GM13976 (cell line): ENCODE measurements at places on chromosomes 3 and 15.

DNA sequence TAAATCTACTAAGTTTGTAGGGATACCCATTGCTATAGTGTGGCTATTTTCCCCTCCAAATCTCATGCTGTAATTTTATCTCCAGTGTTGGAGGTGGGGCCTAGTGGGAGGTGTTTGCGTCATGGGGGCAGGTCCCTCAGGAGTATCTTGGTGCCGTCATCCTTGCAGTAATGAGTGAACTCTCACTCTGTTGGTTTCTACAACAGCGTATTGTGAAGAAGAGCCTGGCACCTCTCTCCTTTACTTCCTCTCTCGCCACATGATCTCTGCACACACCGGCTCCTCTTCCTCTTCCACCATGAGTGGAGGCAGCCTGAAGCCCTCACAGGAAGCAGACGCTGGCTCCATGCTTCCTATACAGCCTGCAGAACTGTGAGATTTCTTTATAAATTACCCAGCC lies 34.0 kb upstream of the TRPM1 start:
- no peak for DNase-seq

- no peak for DNase-seq
Measured at GRCh38 chr3:180185650-180186049, 148.9 kb upstream of the PEX5L start.

- DNase-seq: no peak
Measured at GRCh38 chr3:150733373-150733935, 29.5 kb downstream of the SIAH2 start.

- no peak for DNase-seq
Measured at GRCh38 chr15:77009646-77010311, 14.9 kb downstream of the PSTPIP1 start.

DNA sequence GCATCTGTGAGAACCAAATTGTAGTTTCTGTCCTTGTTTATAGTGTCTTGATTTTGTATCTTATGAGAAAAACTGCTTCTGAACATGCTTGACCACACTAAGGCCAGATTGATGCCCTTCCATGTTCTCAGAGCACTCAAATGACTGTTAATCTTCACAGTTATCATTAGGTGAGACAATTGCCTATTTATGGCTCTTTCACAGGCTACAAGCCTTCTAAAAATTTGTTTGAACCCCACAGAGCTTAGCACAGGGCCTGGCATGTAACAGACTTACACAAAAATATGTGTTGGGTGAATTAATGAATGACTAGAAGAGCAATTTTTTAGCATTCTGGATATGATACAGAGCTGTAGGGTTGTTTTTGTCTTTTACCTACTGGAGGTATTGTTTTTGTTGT lies 43.1 kb downstream of the BTLA start:
- no peak for DNase-seq

GRCh38 chr3:113747283-113748046 lies 630 bp downstream of the ATP6V1A start:
- no peak for DNase-seq

DNA sequence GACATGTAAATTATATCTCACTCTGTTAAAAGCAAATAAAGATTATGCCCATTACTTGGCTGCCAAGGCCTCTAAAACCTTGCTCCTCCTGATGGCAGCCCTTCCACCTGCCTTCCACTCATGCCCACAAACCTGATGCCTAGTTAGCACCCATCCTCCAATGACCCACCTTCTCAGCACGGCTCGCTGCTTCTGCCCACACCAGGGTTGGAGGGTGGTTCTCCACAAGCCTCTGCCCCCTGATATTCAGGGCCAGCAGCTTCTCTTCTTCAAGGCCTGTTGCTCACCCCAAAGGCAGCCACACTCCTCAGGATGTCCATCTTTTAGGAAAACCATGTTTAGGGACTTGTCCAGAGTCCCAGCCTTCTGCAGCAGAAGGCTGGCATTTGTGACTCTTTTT lies 263.4 kb upstream of the TLE3 start:
- no peak for DNase-seq

DNA sequence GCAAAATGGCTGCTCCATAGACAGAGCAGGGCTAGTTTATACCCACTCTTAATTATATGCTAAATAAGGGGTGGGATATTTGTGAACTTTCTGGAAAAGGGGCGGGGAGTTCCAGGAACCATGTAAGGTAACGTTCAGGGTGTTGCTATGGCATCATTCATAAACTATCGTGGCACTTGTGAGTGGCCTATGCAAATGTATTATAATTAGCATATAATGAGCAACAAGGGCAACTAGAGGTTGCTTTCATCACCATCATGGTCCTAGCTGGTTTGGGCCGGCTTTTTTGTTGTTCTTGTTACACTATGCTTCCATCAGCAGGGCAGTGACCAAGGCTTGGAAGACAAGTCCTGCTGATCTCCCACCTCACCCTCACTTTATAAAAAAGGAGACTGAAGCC lies 43.2 kb upstream of the FGD5 start:
- DNase-seq: no peak

DNA sequence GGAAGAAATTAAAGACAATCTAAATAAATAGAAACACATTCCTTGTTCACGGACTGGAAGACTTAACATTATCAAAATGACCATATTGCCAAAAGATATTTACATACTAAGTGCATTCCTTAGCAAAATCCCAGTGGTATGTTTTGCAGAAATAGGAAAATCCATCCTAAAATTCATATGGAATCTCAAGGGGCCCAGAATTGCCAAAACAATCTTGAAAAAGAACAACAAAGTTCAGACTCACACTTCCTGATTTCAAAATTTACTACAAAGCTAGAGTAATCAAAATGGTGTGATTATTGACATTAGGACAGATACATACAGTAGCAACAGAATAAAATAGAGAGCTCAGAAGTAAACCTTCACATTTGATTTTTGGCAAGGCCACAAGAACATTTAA lies 515.5 kb downstream of the OCA2 start:
- DNase-seq: no peak

DNA sequence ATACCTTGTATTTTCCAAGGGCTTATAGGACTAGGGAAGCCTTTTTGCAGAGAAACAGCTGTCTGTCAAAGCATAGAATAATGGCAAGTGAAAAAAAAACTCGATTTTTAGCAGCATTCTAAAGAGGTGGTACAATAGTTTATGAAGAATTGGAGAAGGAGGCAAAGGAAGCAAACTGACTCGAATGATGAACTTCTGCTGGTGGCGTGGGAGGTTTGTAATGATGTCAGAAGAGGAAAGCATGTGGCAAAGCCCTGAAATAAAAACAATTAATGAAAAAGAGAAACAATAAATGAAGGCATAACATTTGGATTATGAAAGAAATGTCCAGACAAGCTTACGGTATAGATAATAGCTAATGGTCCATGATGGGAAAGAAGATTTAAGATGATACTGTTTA lies 77.5 kb downstream of the RARB start:
- no peak for DNase-seq

DNA sequence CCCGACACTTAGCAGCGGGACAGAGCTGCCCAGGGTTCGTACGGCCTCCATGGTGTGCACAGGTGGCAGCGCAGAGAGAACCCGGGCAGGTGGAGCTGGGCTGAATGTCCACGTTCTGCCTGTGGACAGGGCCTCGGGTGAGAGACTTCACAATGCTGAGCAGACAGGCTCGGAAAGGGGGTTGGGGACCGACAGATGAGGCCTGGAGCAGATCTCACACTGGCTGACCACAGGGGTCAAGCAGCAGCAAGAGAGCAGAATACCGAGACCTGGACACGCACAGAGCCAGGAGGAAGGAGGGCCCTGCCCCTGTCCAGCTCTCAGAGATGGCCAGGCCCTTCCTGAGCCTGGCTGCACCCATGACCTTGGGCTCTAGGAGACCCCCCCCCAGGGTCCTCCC lies 83.0 kb downstream of the VGLL4 start:
- DNase-seq: no peak

- no peak for DNase-seq
Measured at GRCh38 chr15:48242015-48242414, 35.9 kb downstream of the SLC12A1 start.

DNA sequence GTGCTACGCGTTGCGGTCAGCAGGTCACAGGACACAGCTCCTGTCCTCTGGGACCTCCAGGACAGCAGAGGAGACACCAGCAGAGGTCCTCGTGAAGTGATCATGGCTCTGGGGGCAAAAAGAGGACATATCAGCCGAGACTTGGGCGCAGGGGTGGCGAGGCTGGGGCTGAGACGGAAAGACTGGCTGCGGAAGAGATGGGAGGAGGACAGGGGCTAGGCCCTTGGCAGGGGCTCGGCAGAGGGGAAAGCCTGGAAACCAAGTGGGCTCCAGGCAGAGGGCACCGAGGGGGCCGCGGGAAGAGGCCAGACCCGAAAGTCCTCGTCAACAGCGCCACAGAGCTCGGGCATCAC lies 4.9 kb upstream of the CFAP100 start:
- DNase-seq: no peak

GRCh38 chr3:177263615-177264368 lies 66.5 kb upstream of the TBL1XR1 start:
- peak; percentile 33 for DNase-seq

DNA sequence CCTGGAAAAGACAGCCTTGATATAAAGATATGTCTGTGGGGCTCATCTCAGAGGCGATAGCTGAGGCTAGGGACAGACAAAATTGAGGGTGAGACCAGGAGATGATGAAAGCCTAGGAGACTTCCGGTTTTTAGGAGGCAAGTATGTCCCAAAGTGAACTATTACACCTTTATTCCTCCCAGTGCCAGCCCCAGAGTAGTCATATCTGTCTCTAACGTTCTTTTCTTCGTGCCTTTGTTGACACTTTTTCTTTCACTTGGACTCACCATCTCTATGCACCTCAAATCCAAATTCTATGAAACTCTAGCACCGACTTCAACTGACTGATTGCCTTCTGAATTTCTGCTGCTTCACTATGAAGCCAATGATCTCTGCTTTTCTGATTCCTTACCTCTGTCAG lies 93.8 kb upstream of the RASGRP1 start:
- DNase-seq: no peak

DNA sequence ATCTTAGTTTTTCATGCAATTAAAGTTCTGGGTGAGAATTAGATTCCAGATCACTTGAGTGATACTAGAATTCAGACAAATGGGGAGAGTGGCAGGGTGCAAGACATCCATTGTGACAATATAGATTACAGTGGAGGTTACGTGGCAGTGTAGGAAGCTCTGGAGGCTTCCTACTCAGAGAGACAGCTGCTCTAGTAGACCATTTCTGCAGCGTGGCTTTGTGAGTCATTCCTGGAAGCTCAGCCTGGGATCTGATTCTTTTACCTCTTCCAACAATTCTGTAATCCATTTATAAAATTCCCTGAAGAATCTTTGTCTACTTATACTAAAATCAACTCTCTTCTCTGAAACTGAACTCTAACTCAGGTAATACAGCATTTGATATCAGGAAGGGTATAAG lies 90.4 kb upstream of the ASB14 start:
- no peak for DNase-seq

GRCh38 chr3:71370467-71370866 lies 213.1 kb downstream of the FOXP1 start:
- DNase-seq: no peak

DNA sequence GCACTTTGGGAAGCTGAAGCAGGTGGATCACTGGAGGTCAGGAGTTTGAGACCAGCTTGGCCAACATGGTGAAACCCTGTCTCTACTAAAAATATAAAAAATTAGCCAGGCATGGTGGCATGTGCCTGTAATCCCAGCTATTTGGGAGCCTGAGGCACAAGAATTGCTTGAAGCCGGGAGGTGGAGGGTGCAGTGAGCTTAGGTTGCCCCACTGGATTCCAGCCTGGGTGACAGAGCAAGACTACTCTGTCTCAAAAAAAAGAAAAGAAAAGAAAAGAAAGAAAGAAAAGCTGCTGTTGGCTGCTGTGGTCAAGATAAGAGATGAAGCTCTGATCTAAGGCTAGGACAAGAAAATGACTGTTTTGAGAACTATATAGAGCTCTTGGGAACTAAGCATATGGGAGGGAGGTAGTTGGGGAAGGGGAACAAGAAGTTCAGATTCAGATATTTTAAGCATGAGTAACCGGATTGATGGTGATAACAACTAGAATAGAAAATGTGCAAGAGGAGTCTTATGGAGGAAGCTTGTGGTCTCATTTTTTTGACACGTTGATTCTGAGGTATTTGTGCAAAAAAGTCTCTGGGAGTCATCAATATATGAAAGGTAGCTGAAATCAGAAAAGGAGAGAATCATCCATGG lies 25.7 kb downstream of the DNAH12 start:
- DNase-seq: no peak

- DNase-seq: no peak
Measured at GRCh38 chr3:185561958-185562357, 9.6 kb upstream of the LIPH start.

DNA sequence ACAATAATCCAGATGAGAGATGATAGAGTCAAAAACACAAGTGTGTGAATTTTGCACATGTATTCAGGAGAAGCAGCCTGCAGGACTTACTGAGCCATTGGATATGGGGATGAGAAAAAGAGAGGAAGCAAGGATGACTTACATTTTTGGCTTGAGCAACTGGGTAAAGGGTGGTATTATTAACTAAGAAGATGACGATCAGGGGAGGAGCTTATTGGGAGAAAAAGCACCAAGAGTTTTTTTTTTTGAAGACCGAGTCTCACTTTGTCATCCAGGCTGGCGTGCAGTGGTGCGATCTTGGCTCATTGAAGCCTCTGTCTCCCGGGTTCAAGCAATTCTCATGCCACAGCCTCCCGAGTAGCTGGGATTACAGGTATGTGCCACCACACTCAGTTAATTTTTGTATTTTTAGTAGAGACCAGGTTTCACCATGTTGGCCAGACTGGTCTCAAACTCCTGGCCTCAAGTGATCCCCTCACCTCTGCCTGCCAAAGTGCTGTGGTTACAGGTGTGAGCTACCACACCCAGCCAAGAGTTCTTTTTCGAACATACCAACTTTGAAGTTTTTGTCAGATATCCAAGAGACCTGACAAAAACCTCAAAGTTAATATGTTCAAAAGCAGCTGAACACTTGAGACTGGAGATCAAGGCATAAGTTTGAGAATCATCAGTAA lies 14.8 kb upstream of the SH3BP5 start:
- no peak for DNase-seq

- no peak for DNase-seq
Measured at GRCh38 chr3:178001670-178002101, 534.5 kb upstream of the KCNMB2 start.

DNA sequence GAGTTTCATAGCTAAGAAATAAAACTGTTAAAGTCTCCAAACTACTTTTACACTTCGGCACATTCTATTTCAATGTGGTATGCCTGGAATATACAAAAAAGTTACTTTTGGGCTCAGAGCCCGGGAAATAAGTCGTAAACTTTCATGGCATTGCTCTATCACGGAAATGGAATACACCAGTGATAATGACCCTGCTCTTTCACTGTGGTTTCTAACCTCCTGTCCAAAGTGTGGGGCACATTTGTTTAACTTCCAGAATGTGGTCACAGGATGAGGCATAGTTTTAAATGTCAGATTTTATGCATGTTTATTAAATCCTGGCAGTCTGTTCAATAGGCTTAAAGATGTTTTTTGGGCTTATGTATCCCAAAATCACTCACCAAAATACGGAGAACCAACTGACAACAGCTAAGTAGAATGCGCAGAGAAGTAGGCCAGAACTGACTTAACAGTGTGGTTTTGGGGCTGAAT lies 5.1 kb downstream of the CXCR6 start:
- DNase-seq: no peak

DNA sequence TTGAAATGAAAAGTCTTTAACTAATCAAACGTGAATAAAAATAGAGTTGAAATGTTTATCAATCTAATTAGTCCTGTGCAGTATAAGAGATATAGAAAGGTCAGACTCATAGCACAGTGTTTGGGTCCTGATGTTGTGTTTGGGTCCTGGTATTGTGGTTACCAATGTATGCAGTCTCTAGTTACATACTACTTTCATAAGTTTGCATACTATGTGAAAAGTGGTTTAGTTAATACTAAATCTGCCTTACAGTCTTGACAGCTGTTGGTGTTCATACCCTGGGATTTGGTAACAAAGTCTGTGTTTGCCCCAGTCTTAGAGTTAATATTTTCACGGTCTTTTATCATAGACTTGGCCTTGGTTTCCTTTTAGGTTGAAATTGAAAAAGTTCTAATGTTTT lies 41.7 kb downstream of the KIF15 start:
- DNase-seq: no peak
